ENCODE measurements at places on chromosomes 16 and 17. TPM values are rescaled to one million over a fixed set of nuclear protein-coding genes. Genes with fewer than 3 reads are reported as not detected.

- DNase-seq = peak; percentile 61
These were observed 58.7 kb downstream of the PLXDC1 start for GRCh38 chr17:39092692-39093230.

Gene G6PC1
- total RNA-seq = not detected

GRCh38 chr17:70912716-70913485 lies 743.6 kb downstream of the KCNJ2 start:
- no peak for DNase-seq

- peak; percentile 61 for DNase-seq
These were observed 30.0 kb downstream of the SNN start for GRCh38 chr16:11698271-11698689.

Gene CARD14
- total RNA-seq = not detected

Gene FZD2
- total RNA-seq = not detected

All from activated CD4-positive, alpha-beta T cell treated with anti-CD3 and anti-CD28 coated beads, Interleukin-2, amount 10 ng/mL, durations not matched to agents 24 days and 14 days (primary cell).